Left renal pelvis (tissue), 4 donors: ENCODE measurements at places on chromosomes 12 and 14.

DNA sequence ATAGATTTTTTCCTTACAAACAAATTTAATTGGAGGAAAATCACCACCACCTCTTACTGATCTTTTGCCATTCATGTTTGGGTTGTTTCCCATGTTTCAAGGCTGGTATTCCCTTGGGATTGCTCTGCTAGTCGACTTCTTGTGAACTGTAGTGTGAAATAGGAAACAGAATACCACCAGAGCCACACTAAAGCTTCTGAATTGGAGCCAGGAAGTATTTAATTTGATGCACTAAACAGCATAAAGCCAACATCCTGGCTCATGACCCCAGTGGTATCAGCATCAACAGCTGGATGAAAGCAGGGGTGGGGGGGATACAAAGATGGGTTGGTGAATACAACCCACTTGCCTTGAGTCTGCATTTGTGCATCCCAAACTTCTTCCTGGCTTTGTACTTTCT, 127.5 kb downstream of the TBC1D30 start:
- no peak for DNase-seq

- no peak for DNase-seq
Measured at GRCh38 chr12:106773286-106774004, 1.0 kb upstream of the RIC8B start.

DNA sequence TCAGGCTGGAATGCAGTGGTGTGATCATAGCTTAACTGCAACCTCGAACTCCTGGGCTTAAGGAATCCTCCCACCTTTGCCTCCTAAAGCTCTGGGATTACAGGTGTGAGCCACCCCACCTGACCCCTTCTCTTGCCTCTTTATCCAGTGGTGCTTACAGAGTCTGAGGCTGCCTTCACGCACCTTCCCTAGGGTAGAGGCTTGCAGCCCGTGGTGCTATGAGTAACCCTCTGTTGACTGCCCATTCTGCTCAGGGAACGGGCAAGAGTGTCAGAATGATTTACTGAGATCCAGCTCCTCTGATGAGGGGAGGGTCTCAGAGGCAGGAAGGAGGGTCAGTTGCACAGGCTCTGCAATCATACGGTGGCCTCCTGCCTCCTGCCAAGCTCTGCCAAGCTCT, 125.1 kb upstream of the TBX3 start:
- no peak for DNase-seq

GRCh38 chr12:64459394-64459891, 7.5 kb downstream of the TBK1 start:
- no peak for DNase-seq

GRCh38 chr12:8697120-8697475, 693 bp upstream of the RIMKLB start:
- DNase-seq, result no peak
